Progenitor cell of endocrine pancreas (in vitro differentiated cells): ENCODE measurements at places on chromosomes 7 and 10. TPM values are rescaled to one million over a fixed set of nuclear protein-coding genes. Genes with fewer than 3 reads are reported as not detected.
A peak's percentile ranks its signal among the peaks of the same experiment; 100 is the strongest.

DNA sequence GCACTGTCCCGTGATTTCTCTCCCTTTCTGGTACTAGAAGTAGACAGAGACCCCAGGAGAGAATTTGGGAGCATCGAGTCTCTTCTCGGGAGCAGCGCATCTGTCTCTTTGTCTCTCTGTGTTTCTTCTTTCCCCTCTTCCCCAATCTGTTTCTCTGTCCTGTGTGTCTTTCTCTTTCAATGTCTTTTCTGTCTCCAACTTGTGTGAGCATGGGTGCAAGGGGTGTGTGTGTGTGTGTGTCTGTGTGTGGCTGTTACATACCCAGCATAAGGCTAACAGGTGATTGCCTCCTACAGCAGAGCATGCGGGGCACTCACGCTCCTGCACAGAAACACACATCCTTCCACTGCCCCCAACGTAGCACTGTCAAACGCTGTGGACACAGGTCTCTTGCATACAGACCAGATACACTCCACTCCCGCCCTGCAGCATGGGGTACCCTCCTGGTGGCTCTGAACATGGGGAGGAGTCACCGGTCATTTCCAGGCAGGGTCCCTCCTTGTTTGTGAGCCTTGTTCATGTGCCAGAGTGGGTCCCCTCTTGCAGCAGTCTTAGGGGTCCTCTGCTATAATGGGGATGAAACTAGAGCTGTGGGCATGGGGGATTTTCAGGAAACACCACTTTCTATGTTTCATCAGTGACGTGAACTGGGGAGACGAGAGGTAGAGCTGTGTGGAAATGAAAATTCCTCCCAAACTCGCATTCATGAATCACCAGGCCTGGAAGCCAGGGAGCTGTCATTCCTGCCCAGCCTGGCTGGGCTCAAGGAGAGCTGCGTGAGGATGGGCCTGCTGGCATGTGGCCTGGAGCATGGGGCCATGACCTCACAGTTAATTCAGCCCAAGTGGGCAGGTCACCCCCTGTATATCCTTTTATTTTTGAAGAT is 980 bp downstream of the ADAMTS14 start:
- no peak for DNase-seq

- no peak for DNase-seq
Observed at GRCh38 chr10:96935148-96935547, 103.0 kb downstream of the LCOR start.

GRCh38 chr7:49866076-49866735 is 92.8 kb downstream of the VWC2 start:
- no peak for DNase-seq

- no peak for DNase-seq
Observed at GRCh38 chr7:105493196-105493922, 28.7 kb downstream of the PUS7 start.

DNA sequence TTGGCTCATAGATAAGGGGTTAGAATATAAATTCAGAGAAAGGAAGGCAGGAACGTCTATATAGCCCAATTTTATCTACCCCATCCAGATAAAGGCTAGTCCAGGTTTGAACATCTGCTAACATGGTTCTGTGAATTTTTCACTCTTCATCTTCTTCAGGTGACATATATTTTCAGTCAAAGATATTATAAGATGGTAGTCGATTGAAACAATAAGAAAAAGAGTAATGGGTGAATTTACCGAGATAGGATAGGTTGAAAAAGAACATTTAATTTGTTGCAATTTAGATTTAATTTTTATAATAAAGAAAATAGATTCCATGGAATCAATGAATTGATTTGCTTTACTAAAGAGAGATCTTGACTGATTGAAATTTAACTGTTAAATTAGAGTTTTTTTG is at the start of gene OR2F1:
OR2F1 (plus strand) TSS at position 301 of the 400 bp plus-strand sequence. CDS start 5,127 bp downstream, outside the sequence.
- no peak for DNase-seq

DNA sequence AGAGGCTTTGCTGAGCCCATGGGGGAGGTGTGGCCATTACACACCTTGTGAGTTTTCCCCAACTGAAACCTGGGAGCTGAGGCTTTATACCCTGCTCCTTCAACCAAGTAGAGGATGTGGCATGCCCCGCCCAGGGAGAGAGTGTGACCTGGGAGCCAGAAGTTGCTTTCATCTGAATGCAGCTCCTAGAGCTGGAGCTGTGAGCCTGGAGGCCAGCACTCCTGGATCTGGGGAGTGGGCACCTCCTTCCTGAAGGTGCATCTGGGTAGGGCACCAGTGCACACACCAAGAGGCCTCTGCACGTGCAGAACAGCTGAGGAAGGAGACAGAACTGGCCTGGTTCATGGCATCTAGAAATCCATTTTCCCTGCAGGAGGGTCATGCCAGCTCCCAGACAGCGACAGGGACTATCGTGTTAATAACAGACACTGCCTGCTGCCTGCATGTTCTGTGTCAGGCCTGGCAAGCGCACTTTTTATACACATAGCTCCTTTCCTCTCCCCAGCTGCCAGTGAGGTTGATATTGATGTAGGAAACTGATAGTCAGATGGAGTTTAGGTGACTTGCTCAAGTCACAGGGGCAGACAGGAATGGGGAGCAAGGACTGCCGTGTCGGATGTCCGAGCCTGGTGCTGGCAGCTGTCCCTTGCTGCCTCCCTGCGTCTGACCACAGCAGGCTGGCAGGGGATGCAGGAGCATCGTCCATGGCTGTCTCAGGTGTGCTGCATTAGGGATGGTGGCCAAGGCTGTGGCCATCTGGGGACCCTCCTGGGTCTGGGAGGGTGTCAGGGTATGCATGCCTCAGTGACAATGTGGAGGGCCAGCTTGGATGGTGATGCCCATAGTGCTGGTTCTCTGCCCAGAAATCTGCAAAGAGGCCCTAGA is 189.9 kb upstream of the CXCL12 start:
- DNase-seq, result no peak

DNA sequence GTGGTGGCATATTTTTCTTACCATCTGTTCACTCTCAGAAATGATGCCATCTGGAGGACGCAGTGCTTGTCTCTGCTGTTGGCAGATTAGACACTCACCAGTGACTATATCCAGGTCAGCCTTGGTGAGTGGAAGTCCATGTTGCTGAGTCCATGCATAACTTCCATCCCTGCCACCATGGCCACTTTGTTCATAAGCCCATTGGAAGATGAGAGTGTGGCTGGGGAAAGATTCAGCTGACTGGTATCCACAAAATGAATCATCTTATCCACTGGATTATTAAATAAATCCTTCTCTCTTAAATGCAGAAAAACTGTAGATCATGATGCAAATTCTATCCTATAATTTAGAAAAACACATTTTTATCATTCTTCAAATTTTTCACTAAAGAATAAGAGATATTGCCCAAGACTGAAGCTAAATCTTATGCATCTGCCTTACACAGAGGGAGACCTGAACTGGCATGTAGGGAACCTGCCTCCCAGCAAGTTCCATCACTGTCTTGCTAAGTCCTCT is 726.9 kb downstream of the TNS3 start:
- no peak for DNase-seq

- DNase-seq, result no peak
Observed at GRCh38 chr7:44471436-44471835, 19.0 kb downstream of the NUDCD3 start.

DNA sequence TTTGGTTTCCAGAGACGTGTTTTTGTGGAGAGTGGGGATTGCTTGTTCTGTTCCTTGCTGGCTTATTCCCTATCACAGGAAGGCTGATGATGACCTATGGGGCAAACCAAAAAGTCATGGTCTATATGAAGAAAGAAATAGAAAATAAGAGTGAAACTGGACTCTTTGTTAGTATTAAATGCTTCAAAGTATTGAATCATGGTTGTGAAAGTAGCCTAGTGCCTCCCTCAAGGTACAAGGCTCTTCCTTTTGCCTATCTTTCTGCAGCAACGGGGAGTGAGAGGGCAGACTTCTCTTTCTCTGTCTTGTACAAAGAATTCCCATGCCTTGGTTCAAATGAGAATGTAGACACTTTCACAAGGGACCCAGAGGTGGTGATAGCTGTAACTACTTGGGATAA is 9.0 kb downstream of the MEST start:
- no peak for DNase-seq

DNA sequence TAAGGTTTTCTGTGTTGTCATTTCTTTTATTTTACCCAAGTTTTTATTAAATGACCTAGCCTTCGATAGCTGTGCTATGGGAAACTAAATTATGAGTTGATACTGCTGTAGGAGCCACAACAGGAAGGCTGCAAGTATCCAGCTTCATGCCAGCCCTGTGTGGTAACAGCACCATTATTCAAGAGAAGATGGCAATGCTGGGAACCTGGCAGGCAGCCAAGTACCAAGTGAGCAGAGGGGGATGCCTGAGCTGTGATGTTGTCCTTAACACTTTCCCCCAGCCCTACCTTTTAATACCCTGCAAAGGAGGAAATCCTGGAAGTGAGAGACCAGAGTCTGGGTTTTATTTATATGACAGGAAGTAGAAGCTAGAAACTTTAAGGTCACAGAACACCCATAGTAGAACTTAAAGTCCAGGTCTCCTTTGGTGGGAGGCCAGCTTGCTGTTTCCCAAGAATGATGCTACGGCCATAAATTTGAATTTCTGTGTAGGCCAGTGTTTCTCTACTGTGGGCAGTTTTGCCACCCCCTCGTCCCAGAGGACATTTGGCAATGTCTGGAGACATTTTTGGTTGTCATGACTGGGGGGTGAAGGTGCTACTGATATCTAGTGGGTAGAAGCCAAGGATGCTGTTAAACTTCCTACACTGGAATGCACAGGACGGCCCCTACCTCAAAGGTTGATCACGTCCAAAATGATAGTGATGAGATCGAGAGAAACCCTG is 9.2 kb upstream of the ATXN7L1 start:
- DNase-seq, result no peak

DNA sequence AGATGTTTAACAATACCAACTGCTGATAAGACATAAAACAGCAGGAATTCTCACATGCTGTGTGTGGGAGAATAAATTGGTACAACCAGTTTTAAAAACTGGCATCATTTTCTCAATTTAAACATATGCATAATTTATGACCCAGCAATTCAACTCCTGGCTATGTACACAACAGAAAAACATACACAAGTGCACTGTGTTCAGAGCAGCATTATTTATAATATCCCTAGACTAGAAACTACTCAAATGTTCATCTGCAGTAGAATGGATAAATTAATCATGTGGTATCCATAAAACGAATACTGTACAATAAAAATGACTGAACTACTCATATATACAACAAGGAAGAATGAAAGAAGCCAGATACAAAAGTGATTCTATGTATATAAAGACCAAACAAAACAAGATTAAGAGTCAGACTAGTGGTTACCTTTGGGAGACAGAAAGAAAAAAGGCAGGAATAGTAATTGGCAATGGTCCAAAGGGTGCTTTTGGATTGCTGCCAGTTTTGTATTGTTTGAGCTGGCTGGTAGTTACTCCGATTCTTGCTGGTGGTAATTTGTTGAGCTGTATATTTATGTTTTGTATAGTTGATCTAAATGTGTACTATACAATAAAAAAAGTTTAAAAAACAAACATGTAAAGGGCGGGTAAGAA is 306.0 kb downstream of the TFEC start:
- DNase-seq, result no peak

GRCh38 chr7:88922944-88923343 is 127.4 kb upstream of the TEX47 start:
- no peak for DNase-seq

GRCh38 chr7:95777269-95777668 is 4.9 kb downstream of the DYNC1I1 start:
- no peak for DNase-seq

- DNase-seq, result no peak
Observed at GRCh38 chr7:33054261-33054964, 8.2 kb downstream of the NT5C3A start.

- no peak for DNase-seq
Observed at GRCh38 chr10:99339077-99339476, 9.9 kb downstream of the CNNM1 start.

GRCh38 chr7:134443396-134444070 is 15.4 kb downstream of the AKR1B1 start:
- DNase-seq, result no peak

DNA sequence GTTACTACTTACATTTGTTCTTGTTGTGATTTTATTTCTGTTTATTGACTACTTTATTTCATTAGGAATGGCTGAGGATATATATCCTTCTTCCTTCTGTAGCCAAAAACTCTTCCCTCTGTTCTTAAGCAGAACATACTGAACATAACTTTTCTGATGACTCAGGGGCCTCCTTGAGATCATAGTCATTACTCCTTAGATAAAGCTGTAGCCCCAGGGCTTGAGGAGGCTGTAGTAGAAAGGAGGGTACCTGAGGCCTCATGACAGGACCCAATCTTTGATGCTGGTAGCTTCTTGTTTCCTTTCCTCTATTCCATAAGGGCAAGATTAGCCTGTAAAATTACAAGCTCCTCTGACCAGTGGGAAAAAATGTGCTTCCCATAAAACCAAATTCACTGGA is 41.2 kb upstream of the FGFR2 start:
- no peak for DNase-seq

DNA sequence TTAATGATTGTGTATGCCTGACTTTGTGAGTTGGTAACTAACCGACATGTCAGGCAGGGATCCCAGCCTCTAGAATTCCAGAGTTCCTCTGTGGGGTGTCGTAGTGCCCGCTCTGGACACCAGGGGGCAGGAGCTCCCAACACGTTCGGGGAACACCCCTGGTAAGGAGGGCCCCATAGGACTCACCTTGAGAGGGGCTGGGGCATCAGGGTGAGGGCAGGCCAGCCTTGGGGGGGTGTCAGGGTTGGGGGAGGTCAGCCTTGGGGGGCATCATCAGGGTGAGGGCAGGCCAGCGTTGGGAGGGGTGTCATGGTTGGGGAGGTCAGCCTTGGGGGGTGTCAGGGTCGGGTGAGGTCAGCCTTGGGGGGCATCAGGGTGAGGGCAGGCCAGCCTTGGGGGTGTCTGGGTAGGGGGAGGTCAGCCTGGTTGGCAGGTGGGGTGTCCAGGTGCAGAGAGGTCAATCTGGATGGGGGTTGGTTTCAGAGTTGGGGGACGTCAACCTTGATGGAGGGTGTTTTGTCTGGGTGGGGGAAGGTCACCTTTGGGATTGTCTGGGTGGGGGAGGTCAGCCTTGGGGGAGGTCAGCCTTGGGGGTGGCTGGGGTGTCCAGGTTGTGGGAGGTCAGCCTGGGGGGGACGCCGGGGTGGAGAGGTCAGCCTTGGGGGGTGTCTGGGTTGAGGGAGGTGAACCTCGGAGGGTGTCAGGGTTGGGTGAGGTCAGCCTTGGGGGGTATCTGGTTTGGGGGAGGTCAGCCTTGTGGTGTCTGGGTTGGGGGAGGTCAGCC is 45.6 kb upstream of the SUN1 start:
- peak; percentile 58 for DNase-seq

DNA sequence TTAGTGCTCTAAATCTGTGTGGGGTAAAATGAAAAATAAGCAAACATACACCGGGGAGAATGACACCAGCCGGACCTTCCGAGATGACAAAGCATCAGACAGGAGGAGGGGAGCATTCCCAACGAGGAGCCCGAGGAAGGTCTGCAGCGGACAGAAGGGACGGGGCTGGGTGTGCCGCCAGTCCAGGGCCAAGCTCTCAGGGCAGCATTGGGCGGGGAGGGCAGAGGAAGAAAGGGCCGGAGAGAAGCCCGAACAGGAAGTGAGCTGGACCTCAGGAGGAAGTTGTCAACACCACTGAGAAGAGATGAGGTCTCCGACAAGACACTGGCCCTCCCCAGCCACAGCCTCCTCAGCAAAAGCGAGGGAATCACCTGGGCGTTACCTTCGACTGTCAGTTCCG is 182.6 kb upstream of the RNF32 start:
- DNase-seq, result no peak

REPIN1 gene
- 148 and 153 TPM in 2 replicates for total RNA-seq

CCL26 gene
- not detected in 2 replicates for total RNA-seq

CEP55 gene
- total RNA-seq, result 9.1 and 10.5 TPM in 2 replicates

HMX3 gene
- total RNA-seq, result not detected in 2 replicates

EIF5AL1 gene
- total RNA-seq, result 0.11 and 0.12 TPM in 2 replicates

LDB3 gene
- 0.26 and 0.31 TPM in 2 replicates for total RNA-seq

NANOS1 gene
- 2.7 and 3.5 TPM in 2 replicates for total RNA-seq

SEC61G gene
- total RNA-seq, result 110 and 120 TPM in 2 replicates
